Neural progenitor cell (in vitro differentiated cells): ENCODE measurements at places on chromosomes 3 and 15.
A peak's percentile ranks its signal among the peaks of the same experiment; 100 is the strongest.

DNA sequence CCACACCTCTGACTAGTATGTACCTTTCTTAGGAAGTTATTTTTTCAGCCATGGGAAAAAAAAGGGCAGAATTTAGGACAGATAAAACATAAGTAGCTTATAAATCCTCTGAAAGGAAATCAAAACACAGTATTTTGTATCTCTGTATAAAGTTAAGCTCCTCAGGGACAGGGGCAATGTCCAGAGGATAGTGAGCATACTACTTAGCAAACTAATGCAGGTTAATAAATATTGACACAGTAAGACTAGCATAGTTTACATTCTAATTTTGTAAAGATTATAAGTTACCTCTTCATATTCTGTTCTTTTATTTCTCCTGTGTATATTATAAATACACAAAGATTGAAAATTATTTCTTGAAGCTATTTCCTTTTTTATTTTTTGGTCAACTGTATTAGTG, 2.1 kb downstream of the UBE3A start:
- no peak for DNase-seq

DNA sequence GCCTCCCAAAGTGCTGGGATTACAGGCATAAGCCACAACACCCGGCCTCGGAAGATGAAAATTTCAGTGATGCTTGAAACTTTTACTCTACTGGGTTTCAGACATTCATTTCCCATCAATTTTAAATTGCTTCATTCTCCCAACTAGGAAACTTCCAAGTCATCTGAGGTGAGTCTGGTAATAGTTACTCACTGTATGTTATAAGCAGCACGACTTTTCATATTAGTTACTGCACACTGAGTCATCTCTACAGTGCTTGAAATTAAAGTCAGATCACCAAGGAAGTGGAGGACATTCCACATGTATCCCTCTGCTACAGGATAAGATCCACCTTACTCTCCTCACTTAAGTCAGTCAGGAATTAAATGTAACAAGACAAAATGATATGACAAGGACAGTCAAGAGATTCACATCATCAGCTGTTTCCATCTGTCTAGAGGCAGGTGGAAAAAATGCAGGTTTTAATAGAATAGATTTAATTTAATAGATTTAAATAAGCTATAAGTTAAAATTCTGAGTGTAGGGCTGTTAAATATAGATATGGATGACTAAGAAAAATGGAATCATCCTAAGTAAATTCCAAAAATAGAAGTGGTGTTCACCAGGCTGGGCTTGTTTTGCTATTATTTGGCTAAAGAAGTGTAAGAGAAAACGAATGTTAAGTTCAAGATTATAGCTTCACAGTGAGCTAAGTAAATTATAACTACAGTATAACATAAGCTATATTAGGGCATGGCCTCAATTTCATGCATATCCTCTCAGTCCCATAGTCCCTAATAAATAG, 104.4 kb downstream of the TMCO5A start:
- no peak for DNase-seq

- no peak for DNase-seq
Measured at GRCh38 chr3:31755926-31756658, 223.4 kb downstream of the STT3B start.

- no peak for DNase-seq
Measured at GRCh38 chr15:61759639-61760038, 300.6 kb downstream of the VPS13C start.

GRCh38 chr3:459311-459670, 262.7 kb downstream of the CHL1 start:
- DNase-seq = no peak

DNA sequence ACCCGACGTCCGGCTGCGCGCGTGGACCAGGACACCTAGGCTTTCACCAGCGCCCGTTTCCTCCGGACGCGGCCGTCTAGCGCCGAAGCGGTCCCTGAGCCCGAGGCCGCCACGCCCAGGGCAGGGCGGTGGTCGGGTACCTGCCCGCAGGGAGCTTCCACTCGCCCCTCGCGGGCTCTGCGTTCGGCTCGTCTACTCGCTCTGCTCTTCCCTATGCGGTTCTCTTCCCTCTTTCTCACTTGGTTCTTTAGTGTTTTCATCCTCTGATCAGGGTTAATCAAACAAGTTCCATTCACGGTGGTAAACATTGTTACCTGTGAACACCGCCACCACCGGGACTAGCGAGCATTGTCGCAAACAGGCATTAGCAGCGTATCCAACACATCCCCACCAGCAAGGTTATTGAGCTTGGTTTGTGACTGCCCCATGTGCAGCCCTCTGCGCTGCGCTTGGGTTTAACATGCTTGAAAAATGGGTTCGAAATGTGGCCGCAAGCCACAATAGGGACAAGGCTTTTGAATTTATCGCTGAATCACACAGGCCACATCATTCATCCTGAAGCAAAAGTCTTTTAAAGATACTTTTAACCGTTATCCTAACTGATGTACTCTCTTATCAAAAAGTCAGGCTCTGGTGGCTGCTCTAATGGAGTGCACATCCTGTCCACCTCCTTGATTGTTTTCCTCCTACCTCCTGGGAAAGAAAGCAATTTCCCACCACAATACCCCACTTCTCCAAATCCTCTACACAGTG, 843 bp upstream of the CD47 start:
- peak; percentile 42 for DNase-seq

DNA sequence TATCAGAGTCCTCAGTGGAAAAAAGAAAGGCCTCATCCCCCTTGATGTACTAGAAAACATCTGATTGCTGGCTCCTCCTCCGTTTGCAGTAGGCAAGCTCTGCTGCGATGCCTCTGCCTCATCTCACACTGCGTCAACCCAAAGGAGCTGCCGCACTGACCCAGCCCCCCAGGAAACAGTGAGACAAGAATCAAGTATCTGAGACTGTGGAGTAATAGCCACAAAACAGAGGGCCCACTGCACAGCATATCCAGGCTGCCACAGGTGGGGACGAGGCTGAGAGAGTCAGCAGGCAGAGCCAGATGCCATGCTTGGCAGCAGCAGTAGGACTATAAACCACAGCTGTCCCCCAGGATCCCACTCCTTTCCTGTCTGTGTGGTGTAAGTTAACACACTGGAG, 165.9 kb downstream of the STAC start:
- DNase-seq = no peak

DNA sequence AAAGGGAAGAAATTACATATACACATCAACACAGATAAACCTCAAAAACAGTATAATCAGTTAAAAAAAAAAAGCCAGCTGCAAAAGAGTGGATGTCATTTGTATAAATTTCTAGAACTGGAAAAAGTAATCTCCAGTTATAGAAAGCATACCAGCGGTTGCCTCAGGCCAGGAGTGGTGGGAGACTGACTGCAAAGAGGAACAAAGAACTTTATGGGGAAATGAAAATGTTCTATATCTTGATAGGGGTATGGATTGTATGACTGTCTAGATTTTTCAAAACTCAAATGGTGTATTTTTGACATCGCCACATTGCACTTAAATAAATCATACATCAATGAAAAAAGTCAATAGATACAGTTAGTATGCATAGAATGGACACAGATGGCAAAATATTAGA, 241.6 kb downstream of the SCAPER start:
- DNase-seq = no peak

DNA sequence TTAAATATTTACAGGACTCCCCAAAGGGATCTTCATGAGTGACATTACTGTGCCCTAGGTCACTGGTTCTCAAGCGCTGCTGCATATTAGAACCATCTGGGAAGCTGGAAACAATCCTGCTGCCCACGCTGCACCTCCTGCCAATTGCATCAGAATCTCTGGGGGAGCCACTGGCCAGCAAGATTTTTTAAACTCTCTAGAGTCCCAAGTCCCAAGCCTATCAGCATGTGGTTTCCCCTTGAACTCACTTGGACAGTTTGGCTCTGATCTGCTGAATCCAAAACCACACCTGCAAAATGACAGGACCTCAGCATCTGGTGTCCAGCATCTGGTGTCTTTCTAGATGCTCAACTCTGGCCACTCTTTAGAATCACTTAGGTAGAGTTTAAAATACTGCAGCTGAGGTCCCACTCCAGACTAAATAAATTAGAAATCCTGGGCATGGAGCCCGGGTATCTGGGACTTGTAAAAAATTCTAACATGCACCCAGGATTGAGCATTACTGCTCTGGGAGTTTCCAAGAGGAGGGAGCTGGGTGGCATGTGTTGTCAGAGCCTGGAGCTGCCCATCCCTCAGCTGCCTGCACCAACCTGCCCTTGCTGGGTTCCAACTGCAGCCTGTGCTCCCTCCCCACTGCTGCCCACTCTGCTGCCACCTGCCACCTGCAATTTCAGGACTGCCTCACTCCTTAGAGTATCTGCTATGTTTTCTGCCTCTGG, 311.3 kb downstream of the SLC9A9 start:
- DNase-seq = no peak

DNA sequence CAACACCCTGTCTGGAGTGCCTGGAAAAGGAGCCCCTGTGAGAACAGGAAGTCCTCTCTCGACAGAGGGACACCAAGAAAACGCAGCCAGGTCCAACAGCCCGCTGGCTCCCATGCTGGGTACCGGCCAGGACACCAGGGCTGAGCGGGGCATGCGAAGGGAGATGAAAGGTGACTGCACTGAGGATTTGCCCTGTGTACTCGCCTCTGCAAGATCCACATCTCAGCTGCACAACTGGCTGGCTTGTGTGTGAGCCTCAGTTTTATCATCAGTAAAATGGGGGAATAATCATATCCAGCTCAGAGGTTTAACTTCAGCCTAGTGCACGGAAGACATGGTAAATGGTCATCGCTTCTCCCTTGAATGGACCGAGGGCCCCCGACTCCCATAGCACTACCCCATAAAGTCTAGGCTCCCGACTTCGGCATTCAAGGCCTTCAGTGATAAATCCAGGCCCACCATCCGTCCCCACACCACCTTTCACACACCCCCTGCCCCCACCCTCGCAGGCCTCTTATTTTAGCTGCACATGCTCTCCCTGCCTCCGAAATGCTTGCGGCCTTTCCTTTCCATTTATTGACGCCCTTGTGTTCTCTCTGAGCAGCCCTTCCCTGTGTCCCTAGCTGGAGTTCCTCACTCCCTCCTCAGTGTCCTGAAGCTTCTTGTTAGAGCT, 15.8 kb downstream of the ISG20 start:
- DNase-seq = no peak

DNA sequence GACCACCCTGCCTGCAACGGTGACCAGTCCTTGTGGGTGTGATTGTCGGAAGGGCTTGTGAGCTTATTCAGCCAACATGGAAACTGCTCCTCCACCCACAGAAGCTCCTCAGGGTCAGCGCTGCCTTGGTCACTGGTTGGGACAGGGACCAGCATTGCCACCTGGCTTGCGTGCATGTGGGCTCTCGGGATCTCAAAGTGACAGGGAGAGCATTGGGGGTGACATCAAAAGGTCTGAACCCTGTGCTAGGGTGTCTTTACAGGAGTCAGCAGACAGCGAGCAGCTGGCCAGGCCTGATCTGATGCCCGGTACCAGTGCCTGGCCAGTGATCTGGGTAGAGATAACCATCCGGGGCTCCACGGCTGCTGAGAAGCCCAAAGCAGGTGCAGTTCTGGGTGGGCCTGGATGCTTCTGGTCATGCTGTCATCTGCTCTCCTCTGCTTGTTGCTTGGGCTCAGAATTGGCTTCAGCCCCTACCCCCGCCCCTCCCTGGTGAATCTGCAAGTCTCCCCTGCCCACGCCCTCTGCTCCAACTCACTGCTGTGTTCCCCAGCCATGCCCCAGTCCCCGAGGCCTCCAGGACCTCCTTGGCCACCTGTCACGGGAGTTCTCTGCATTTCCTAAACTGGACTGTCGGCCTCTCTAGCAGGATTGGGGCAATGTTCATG, 134.8 kb downstream of the NSMCE3 start:
- no peak for DNase-seq

DNA sequence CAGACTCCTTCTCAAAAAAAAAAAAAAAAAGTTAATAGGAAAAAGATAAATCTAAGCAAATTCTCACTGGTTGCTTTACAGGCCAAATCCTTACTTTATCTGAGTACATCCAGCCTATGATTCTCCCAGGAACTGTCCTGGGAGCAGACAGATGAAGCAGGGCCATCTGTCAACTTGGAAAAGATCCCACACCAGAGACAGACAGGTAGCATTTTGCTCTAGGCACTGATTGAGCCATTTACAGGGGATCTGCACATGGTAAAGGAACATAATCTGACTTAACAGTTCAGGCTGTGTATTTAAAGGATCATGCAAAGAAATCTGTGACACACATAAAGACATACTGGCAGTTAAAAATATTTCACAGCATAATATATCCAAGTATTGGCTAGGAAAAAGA, 1006.5 kb downstream of the TBL1XR1 start:
- no peak for DNase-seq

- no peak for DNase-seq
Measured at GRCh38 chr3:183502237-183503181, 53.0 kb downstream of the KLHL6 start.

GRCh38 chr3:126451511-126451910, 24.2 kb downstream of the ZXDC start:
- DNase-seq = no peak

DNA sequence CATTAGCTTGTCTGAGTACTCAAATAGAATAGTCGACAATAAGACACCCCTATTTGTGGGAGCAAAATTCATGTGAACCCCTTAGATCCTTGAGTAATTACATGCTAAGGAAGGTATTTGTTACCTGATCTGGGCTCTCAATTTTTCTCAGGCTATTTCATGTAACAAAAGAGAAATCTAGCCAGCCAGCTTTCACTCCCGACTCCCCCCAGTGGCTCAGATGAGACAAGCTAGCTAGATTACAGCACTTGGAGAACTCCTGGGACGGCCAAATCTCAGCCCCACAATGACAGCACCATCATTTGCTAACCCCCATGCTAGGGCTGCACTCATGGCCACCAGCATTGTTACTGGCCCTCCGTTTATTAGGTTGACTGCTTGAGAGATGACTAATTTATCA, 41.3 kb downstream of the GLDN start:
- DNase-seq = peak; percentile 68

DNA sequence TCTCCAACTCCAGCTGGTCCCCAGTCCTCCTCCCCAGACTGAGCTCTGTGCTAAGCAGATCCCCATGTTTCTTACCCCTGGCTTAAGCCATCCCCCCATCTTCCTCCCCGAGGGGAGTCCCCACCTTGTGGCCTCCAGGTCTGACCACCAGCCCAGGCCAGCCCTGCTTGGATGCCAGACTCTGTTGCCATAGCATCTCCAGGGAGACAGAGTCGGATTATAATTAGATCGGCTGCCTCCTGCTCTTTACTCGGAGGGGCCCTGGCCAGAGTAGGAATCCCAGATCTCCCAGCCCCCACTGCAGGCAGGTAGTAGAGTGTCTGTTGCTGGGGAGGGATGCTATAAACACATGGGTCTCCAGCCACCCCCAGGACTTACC, 2.4 kb downstream of the KLHDC8B start:
- peak; percentile 75 for DNase-seq

- no peak for DNase-seq
Measured at GRCh38 chr15:52716536-52716935, 37.3 kb upstream of the ATOSA start.

DNA sequence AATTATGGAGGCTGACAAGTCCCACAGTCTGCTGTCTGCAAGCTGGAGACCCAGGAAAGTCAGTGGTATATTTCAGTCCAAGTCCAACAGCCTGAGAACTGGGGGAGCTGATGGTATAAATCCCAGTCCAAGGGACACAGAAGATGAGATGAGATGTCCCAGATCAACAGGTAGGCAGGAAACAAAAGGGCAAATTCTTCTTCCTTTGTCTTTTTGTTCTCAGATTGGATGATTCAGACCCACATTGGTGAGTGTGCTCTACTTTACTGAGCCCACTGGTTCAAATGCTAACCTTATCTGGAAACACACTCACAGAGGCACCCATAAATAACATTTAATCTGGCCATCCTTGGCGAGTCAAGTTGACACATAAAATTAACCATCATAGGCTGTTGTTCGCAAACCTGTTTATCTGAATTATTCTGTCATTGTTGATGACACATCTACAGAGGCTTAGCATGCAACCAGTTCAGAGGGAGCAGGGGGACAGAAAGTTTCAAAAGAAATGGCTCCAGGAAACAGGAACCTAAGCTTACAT, 62.7 kb upstream of the ITGA11 start:
- no peak for DNase-seq
